ENCODE measurements at places on chromosomes 1 and 21.

DNA sequence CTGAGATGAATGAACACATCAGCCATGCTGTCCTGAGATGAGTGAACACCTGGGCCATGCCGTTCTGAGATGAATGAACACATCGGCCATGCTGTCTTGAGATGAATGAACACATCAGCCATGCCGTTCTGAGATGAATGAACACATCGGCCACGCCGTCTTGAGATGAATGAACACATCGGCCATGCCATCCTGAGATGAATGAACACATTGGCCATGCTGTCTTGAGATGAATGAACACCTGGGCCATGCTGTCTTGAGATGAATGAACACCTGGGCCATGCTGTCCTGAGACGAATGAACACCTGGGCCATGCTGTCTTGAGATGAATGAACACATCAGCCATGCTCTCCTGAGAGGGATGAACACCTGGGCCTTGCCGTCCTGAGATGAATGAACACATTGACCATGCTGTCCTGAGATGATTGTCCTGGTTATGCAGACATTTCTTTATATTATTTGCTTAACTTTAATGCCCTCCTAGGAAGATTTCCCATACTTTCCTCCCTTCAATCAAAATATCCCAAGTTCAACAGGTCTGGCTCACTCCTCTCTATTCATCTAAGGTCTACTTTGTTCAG, 48.6 kb upstream of the COL6A1 start:
- no peak for DNase-seq

DNA sequence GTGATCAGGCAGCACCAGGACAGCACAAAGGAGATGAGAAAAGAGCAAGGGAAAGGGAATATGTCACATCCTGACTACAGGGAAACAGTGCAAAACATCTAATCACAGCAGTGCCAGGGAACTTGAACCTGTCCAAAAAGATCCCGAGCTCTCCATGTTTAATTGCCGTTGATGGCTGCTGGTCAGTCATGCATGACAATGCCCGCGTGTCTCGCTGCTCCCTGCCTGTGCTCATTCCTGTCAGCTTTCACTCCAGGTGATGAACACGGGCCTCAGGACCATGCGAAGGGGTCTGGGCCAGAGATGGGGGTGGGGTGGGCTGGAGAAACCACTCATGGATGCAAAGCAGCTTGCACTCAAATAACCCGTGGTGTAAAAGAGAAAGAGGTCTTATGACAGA, 287.0 kb downstream of the GPATCH2 start:
- no peak for DNase-seq

DNA sequence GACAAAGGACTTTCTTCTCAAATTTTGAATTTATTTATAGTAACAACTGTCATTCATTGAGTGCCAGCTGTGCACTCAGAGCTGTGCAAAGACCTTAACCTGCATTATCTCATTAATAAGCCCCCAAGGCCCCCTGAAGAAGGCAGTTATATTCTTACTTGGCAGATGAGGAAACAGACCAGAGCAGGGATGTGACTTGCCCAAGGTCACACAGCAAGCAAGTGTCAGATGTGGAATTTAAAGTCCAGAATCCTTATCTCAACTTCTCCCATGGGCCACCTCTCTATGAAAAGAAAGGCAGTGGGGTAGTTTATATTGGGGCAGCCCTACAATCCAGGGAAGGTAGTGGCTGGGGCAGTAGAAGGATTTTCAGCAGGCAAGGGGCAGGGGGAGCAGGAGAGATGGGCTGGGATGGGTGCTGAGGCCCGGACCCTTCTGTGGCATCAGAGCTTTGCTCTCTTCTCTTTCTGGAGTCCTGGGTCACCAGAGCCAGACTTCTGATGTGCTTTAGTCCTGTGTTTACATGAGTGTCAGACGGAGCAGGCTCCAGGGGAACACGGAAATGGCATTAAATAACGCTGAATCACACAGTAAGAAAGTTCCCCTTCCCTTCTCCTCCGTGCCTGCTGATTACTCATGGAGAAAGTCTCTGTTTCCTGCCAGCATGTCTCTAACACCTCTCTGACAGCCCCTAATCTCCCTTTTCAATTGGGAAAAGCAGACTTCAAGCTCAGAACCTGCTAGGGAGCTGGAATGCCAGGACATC, 39.5 kb downstream of the EPHB2 start:
- DNase-seq, result peak; percentile 15

DNA sequence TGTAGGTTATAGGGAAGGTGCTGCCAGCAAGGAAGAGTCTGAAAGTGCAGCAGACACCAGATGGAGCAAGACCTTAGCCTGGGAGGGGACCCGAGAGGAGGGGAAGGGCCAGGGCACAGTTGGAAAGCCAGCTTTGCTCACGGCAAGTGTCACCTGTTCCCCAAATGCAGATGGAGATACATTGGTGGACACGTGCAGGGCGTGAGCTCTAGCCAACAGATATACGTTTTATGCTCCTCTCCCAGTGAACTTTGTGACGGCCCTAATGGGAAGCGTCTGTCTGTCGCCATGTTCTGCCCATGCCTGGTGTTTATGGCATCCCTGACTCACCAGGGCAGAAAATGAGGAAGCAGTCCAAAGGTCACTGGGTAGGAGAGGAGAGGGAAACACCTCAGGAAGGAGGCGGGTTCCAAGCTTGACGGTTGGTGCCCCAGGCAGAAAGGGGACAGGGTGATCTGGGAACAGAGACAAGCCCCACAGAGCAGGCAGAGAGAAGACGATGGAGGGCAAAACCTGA, 7.6 kb downstream of the GPA33 start:
- no peak for DNase-seq

GRCh38 chr1:217322834-217323233, 308.1 kb downstream of the GPATCH2 start:
- peak; percentile 6 for DNase-seq

DNA sequence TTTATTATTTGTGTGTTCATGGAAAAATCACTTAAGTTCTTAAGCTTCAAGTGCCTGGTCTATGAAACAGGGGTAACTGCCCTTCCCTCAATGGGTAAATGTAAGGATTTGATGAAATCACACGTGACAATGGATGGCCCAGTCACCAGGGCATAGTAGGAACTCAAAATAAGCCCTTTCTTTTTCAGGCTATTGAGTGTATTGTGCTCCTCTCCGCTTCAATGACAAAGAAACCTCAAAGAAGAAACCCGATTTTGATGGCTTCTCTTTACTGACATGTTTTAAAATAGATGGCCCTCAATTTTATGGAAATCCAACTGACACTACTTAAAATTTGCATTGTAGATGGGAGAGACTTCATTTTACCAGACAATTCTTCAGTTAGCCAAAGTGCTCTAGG, 543.5 kb downstream of the OMA1 start:
- DNase-seq, result no peak
